Sciatic nerve (tissue), 2 donors: ENCODE measurements at places on chromosomes 3 and 15. TPM values are rescaled to one million over a fixed set of nuclear protein-coding genes. Genes with fewer than 3 reads are reported as not detected.

Gene TEX264
- 35.8 TPM for total RNA-seq

Gene SEMA5B
- total RNA-seq = 10.1 TPM

Gene CHDH
- 7.3 TPM for total RNA-seq

DNA sequence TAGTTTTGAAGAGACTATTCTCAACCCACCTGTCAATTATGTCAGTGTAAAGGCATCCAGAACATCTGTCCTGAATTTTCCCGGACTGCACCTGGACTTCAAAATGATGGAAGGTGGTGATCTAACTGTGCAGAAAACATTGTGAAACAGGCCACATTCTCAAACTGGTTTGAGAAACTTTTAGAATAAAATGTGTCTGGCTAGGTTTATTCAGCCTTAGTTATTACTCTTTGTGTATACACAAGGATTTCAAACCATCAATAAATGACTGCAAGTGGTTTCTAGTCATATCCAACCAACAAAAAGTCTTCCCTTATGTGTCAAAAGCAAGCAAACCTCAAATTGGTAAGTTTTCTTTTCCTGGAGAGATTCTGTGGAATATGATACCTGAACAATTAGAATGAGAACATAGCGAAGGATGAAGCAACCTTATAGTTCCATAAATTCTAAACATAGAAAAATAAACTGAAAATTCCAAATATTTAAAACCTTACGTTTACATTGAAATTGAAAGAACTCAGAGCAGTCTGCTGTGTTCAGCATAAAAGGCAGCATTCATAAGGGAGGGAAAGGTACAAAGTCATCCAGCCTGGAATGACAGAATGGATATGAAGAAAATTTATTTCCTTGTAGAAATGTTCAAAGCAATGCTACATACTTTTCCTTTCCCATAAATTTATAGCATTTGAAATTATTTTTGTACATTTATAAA, 306.6 kb upstream of the TGFBR2 start:
- no peak for DNase-seq

- no peak for DNase-seq
Measured at GRCh38 chr3:111159391-111159790, 87.8 kb downstream of the NECTIN3 start.

DNA sequence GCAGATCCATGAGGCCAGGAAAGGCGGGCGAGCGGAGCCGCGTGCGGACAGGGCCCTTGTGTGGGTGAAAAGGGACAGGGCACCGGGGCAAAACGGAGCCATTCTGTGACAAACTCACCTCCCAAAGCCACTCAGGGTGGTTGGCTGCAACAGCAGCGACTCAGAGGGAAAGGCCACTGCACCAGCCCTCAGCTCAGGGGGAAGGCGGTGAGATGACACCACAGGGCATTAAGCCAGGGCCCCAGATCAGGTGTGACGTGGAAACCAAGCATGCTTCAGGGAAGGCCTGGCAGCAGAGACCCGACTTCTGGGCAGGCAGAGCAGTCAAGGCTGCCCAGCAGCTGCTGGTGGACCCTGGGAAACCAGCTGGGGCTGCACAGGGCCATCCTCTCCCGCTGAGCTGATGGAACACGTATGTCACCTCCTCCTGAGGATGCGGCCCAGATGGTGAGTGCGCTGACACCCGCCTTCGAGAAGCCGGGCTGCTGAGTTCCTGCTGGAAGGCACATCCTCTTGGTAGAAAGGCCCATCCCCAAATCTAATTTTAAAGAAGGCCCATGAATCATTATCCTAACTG, 82.3 kb downstream of the CHSY1 start:
- DNase-seq = no peak

DNA sequence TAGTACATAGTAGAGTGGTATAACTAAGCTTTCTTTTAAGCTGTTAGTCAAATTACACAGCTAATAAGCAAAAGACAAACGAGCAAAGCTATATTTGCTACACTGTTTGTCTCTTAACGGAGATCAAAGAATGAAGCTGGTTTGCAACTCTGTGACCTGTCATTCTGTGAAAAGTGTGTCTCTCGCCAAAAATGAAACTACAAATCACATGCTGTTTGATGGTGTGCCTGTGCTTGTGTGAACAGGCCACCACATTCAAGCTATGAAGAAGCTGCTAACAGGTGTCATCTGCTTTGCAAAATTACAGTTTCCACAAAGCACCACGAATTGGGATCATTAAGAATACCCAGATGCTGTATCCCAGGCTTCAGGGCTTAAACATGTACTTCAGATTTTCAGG, 667.8 kb upstream of the NAALADL2 start:
- DNase-seq = no peak

GRCh38 chr15:100775581-100776185, 103.9 kb upstream of the ALDH1A3 start:
- no peak for DNase-seq

- DNase-seq = no peak
Measured at GRCh38 chr3:127210654-127210943, 17.7 kb downstream of the PRR23E start.

DNA sequence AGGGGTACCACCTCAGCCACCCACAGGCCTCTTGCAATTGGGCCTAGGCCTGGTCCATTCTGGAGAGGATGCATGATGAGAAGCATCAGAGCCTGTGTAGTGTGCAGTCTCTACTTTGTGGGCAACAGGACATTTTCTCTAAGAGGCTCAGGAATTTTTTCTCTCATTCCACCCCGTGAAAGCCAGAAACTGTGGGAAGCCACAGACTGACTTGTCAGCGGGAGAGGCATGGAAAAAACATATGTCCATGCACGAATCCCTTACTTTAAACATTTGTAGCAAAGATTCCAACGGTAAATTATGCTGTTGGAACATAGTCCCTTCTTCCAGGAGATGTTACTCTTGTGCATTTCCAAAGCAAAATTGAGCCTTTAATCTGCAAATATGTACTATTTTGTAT, 196.5 kb downstream of the KLHL25 start:
- DNase-seq = no peak

DNA sequence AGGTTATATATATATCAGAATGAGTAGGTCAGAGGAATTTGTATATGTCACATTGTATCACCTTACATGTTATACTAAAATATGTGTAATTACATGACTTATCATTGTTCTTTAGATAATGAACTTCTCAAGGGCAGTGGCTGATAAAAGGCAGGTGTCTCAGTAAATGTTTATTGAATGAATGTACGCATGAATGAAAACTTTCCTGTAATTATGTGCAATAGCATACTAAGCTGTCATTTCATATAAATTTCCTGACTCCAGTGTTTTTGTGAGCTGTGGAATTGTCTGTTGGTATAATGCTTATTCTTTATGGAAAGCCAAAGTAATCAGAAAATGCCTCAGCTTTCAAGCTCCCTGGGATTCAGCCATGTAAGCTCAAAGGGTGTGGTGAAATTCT, 4.2 kb downstream of the TBC1D23 start:
- no peak for DNase-seq

- no peak for DNase-seq
Measured at GRCh38 chr3:39147711-39148434, 5.5 kb downstream of the CSRNP1 start.
